ENCODE measurements at places on chromosomes 3 and 15.

DNA sequence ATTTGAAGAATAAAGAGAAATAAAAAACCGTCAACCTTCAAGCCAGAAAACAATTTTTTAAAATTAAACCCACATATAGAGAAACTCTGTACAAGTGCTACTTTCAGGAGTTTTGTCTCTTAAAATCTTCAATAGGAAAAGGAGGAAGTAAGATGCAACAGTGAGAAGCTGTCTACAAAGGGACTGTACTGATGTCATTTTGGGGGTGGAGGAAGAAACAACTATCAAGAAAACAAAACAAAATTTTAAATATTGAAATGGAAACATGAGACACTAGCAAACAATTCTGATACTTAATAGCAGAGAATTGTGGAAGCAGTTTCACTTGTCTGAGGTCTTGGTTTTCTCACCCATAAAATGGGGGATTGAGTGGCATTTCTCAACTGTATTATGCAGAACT lies 84.4 kb downstream of the SLMAP start:
- no peak for DNase-seq

DNA sequence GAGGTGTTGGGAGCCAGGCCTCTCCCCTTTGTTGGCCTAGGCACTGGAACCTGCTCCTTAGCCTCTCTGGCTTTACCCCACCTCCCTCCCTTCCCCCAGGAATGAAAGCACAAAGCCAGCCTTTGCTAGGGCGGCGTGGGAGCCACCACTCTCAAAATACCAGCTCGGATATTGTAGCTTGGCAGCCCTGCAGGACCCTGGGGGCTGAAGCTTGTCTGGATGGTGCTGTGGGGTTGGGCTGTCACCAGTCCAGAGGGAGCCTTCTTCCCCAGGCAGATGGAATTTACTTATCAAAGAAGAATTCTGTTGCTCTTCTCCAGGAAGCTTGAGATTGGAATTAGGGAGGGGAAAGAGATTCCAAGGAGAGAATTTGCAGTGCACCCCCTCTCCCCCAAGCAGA lies 14.9 kb upstream of the GRM2 start:
- DNase-seq = no peak

DNA sequence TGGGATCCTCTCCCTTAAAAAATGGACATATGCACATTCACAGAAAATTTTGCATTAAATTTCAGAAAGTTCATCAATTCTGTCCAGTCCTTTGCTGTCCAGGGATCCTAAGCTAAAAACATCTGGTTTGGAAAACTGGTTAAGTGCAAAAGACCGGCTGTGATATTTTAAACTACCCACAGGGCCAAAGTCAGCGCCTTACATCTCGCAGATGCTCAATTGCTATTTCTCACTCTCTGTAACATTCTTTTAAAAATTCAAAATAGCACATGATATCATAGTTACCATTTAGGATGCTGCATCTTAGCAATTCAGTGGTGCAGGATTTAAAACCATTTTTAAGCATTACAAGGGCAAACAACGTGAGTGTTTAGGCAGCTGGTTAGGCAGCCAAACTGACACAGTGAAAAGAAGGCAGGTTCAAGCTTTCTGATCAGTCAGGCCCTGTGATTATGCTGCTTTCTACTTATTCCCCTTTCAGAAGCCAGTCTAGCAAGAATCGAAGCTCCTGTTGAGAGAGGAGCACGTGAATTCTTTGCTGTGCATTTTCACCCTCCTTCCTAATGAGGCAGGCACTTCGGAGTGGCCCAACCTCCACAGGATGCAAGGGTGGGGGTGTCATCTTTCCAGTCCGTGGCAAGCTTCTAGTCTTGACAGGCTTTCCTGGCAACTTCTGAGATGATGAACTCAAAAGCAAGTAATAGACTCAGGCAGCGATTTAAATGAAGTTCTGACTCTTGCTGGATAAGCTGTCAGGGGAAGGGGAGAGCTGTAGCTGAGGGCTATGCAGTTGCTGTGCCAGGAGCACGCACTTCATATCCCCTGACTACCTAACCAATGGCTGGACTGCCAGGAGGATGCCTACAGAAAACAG lies 8.8 kb downstream of the PRICKLE2 start:
- DNase-seq = no peak

DNA sequence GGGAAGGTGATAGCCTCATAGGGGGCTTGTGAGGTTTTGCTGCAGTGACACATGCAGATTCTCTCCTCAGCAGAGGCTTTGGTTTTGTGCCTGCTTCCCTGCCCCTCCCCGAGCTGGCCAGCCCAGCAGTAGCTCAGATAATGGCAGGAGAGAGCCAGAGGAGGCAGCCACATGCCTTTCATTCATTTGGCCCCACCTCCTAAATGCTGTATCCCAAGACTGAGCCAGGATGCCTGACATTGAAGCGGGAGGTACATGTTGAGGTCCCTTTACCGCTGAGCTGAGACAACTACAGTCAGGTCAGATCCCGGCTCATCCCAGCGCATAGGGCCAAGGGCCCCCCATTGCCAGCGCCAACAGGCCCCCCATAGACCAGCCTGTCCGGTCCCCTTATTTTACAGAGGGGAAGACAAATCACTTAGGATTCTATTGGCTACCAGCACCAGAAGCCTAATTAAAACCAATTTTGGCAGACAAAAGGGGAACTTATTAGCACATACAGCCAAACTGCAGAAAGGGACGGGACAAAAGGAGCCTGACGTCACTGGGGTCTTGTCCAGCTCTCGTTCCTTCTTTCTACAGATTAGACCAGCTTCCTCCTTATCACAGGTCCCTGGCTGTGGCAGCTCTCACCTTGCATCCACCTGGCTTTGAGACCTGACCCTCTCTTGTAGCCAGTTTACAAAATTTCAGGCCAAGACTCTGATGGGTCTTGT lies 12.1 kb upstream of the POLG start:
- DNase-seq = no peak

DNA sequence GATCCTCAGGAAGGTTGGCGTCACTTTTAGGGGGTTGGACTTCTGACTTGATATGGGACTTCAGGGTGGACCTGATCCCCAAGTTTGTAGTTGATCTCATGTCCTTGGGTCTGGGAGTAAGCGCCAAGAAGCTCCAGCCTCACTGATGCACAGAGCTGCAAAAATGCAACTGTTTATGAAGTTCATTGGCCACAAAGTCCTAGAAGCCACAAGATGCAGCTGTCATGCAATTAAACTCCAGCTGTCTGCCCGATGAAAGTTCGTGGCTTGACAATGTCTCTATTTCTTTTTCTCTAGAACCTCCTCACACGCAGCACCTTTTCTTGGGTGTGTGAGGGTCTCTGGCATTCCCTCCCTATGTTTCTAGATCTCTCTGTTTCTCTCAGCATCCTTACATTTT lies 9.2 kb upstream of the ACAN start:
- no peak for DNase-seq

DNA sequence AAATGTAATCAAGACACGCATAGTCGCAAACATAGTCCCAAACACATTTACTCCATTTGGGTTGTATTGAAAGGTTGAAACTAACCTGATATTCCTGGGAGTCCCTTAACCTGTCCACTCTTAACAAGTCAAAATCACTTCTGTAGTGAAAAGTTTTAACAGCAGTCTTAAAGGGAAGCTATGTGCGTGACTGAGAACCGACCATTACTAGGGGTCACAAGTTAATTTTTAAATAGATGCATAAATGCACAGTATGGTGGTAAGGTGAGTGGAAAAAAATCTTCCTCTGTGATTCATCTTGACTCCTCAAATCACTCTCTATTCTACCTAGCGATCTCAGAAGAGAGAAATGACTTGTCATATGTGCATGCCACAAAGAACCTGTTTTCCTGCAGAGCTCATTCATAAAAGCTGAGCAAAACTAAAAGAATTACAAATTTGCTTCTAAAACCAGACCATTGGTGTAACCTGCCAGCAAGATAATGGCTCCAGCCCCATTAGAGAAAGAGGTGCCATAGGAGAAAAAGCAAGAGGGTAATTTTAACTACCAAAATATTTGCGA lies 4.8 kb downstream of the GPR15 start:
- DNase-seq = no peak

DNA sequence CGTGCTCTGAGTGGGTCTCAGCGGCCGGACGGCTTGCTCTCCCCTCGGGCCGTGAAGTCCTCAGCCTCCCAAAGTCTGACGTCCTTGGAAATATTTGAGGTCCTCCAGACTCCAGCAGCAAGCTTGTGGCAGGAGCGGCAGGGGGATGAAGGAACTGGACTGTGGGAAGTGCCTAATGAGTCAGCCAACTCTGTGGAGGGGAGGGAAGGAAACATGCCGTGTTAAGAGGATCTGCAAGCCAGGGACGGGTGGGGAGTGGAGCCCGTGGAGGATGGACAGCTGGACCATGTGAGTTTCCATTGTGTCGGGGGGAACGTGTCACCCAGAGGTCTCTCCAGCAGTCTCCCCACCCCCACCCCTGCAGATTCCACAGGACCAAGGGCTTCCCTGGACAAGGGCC lies 39.4 kb upstream of the IDH2 start:
- no peak for DNase-seq
